ENCODE measurements at places on chromosomes 7 and 10. TPM values are rescaled to one million over a fixed set of nuclear protein-coding genes. Genes with fewer than 3 reads are reported as not detected.

GRCh38 chr10:35079763-35080162, 10.4 kb downstream of the CUL2 start:
- DNase-seq: peak; percentile 42

- no peak for DNase-seq
Measured at GRCh38 chr7:151142686-151143040, 24.8 kb downstream of the GBX1 start.

GRCh38 chr7:154877031-154877430, 125.9 kb downstream of the PAXIP1 start:
- DNase-seq: no peak

DNA sequence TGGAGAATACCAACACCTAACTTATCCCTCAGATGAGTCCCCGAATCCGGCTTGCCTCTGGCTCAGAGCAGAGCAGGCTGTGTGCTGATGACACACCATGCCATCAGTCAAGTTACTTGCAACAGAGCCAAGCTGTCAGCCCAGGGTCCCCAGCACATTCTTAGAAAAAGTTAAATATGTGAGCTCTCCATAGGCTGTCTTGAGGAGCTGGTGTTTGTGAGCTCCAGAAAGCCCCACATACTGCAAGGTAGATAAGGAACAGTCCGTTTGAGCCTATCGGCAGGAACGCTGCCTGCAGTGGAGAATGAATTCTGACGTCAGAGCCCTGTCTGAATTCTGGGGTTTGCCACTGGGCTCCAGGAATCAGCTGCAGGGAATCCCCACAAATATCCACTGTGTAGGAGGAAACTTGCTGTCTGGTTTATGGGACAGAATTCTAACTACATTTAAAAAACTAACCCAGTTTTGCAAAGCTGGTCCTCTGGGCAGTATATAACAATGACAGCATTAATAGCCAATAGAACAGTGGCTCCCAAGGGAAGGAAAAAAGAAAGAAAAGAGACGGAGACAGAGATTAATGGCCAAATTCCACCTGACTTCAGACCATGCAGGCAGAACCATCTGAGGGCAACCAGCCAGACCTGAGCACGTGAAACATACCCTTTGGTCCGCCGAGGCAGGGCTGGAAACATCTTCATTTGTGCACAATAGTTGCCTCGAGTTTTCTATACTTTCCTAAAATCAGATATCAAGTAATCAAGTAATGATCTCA, 3.6 kb downstream of the SFXN4 start:
- no peak for DNase-seq

- peak; percentile 81 for DNase-seq
Measured at GRCh38 chr7:66952343-66953043, 31.5 kb downstream of the TMEM248 start.

DNA sequence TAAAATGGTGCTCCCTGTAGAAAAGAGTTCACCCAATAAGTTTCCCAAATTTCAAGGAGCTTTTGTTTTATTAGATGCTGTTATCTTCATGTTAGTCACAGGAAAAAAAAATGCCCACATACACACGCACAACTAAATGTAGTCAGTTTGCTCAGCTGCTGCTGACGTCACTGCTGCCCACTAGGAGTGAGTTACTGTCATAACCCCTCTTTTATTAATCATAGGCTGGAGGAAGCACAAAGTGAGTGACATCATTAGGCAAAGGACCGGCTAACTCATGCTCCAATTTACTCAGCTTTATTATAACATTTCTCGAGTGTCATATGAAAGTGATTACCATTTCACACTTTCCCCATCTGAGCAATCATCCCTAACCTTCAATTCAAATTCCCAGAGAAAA, 6.7 kb upstream of the INHBA start:
- peak; percentile 68 for DNase-seq

DNA sequence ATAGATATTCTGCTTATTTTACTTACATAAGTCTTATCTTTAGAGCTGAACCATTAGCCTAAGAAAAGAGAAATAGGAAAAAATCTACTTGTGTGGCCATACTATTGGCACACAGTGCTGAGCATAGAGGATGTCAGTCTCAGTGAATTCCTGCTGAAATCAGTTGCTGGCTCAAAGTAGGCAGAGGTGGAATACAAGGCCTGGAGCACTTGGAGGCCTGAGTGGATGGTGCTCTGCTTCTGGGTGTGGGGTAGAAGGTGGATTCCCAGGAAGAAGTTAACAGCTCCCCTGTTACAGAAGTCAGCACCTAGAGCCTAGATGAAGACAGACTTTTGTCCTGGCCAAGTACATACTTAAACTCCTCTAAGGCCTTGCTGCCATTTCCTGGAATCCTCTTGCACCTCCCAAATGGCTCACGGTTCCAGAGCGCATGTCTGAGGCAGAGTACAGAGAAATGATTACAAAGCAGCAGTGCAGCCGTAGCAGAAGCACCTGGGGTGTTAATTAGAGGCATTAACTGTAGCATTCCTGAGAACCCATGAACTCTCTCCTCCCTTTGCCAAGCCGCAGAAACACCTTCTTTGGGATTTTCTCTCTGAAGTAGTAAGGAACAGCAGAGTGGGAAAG, 18.0 kb upstream of the XPNPEP1 start:
- no peak for DNase-seq

DNA sequence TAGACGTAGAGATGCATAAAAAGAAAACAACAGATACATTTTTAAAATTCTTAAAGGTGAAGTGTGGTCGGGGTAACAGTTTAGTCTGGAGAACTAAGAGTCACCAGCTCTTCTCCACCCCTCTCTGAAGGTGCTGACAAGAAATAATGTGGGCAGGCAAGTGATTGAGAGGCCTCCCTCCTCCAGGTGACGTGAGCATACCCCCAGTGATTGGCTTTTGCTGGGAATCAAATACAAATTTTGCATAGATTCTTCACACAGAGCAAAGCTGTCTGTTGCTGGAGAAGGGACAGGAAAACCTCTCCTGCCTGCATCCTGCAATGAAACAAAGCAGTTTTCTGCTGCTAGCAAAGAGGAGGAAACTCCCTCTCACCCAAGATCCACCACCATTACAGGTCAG, 115.0 kb downstream of the DGKB start:
- DNase-seq: no peak

GRCh38 chr10:128884496-128885072, 582.5 kb upstream of the MGMT start:
- no peak for DNase-seq

GRCh38 chr10:58209669-58210068, 58.0 kb downstream of the IPMK start:
- DNase-seq: peak; percentile 11

GRCh38 chr7:24754906-24755506, 2.3 kb downstream of the GSDME start:
- no peak for DNase-seq

FAM171A1 gene
- 26.2 TPM for total RNA-seq

PGAM2 gene
- not detected for total RNA-seq

SPDYE11 gene
- total RNA-seq: not detected

SORBS1 gene
- total RNA-seq: 0.03 TPM

CSGALNACT2 gene
- 23.7 TPM for total RNA-seq

BAMBI gene
- total RNA-seq: 38.3 TPM

Data from MG63 (cell line).